WTC11 (cell line): ENCODE measurements at places on chromosomes 11 and 22.

DNA sequence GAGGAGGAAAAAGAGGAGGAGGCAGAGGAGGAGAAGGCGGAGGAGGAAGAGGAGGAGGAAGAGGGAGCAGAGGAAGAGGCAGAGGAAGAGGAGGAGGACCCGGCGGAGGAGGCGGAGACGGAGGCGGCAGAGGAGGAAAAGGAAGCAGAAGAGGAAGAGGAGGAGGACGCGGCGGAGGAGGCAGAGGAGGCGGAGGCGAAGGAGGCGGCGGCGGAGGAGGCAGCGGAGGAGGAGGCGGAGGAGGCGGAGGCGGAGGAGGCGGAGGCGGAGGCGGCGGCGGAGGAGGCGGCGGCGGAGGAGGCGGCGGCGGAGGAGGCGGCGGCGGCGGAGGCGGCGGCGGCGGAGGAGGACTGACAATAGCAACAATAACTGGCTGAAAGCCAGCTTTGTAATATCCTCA lies 616.6 kb downstream of the TBC1D22A start:
- DNase-seq, result no peak

DNA sequence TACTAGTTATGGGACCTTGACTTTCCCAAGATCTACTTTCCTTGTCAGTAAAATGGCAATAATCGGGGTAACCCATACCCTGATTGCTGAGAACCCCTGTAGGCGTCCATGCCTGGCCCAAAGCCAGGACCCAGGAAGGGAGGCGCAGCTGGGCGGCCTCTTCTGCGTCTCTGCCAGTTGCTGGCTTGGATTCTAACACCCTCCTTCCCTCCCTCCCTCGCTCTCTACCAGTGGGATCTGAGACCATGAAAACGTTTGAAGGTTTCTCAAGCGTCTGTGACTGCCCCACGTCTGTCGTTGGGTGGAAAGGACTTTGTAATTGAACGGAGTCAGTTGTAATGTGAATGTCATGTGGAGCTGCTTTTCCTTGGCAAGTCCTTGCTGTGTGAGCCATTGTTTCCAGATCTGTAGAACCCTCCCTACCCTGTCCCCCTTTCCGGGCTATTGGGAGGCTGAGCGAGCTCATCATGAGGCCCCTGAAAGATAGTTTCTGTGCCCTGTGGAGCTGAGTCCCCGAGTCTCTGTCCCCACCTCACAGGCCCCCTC lies 47.8 kb downstream of the PARVB start:
- DNase-seq, result no peak

DNA sequence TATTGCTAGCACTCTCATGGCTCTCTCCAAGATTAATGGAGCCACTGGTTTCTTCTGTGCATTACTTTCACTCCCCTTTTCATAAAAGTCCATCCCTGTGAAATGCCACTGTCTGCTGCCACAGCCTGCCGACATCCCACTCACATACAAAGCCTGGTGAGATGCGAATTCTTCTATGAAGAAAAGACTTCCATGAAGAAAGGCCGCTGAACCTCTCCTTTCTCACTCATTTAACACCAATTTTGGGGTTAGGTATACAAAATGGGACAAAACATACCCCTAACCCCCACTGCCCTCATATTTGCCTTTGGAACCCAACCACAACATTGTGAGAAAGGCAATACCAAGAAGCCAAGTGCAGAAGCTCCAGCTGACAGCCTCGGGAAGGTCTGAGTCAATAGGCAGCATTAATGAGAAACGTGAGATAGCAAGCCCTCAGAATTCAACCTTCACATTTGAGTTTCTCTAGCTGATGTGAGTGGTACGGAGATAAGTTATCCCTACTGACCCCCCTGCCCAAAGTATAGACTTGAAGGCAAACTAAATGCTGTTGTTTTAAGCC lies 156.4 kb downstream of the ATG16L2 start:
- DNase-seq, result no peak

DNA sequence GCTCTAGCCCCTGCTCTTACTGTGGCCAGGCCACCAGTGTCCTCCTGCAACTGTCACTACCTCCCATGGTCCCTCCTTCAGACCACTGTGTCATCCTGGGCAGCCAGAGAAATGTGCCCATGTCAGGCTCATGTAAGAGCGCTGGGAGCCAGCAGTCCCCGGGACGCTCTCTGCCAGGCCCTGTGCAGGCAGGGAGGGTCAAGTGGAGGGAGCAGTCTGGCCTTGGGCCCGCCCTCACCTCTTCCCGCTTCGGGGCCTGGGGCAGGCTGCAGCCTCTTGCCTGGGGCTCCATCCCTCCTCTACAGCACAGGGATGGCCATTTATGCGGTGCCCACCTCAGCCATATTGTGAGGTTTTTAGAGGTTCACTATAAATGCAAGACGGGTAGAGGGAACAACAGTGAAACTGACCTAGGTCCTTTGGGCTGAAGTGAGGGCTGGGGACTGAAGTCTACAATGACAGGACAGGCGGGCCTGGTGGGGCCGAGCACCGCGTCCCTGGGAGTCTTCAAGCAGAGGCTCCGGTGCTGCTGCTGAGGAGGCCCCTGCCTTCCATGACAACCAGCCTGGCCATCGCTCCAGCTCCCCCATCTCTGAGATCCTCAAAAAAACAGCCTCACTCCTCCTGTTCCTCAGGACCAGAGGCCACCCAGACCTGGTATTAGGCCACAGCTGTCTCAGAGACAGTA lies 54.9 kb upstream of the TTLL12 start:
- DNase-seq, result no peak

DNA sequence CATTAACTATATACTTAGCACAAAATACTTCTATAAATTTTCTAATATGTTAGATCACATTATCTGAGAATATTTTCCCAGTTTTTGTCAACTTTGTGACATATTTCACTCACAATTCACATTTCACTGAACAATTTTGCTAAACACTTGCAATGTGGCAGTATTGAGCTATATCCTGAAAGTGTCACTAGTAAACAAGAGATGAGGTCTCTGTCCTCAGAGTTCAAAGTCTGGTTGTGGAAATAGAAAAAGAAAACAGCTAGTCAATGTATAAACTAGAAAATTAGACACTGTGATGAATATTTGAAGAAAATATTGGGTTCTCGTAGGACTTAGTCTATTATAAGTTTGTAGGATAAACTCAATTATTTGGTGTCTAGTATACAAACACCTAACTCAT lies 87.4 kb upstream of the CHORDC1 start:
- no peak for DNase-seq

GRCh38 chr11:12824281-12825041 lies 150.2 kb downstream of the TEAD1 start:
- no peak for DNase-seq

DNA sequence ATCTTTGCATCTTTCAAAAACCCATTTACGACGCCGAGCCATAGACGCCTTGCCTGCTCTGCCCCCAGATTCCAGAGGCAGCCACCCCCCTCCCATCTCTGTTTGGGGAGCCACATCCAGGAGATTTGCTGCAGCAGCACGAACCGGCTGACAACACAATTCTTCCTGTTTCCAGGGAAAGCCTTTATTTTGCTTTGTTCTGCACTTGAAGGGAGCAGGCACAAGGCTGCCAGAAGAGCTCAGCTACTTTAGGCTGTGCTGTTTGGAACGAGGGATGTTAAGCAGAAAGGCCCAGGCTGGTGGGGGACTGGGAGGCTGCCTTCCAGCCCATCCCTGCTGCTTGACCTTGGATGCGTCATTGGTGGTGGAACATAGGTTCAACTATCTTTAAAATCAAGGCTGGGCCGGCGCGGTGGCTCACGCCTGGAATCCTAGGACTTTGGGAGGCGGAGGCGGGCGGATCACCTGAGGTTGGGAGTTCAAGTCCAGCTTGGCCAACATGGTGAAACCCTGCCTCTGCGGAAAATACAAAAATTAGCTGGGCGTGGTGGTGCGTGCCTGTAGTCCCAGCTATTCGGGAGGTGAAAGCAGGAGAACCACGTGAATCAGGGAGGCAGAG lies 243.9 kb downstream of the MIAT start:
- peak; percentile 42 for DNase-seq

DNA sequence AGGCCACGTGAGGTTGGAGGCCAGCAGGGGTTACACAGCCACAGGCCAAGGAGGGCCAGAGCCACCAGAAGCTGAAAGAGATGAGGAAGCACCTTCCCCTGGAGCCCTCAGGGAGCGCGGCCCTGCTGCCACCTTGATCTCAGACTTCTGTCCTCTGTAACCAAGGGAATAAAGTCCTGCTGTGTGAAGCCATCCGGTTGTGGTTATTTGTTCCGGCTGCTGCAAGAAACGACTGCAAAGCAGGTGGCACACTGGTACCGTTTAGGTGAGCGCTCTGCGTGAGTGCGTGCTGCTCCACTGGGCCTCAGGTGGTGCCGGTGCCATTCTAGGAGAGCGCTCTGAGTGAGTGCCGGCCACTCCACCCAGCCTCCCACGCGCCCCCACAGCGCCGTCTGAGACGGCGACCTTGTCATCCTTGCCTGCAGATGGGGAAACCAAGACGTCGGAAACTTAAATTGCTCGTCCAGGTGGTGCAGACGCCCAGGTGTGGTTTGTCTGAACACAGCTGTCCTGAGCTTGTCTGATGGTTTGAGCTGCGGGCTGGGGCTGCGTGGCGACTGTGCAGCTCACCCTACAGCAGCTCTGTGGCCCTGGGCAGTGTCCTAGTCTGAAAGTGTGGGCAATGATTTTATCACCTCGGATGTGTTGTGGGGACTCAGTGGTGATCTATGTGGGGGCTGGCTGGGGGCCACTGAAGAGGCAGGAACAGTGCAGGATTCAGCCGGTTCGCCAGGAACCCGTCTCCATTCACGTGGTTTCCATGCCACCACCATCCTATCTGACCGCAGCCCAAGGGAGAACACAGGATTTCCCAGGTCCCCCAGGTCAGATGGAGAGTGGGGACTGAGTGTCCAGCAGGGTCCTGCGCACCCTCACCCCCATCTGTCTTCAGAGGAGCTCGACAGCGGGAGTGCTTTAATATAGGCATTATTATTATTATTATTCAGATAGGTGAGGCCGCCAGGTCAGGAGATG lies 4.6 kb upstream of the MRGPRG start:
- DNase-seq, result no peak

GRCh38 chr22:50577987-50578775 lies at the start of gene CPT1B:
Gene CPT1B, minus strand, starts transcription at chr22:50578427. Its CDS starts 512 bp downstream, at chr22:50577915.
- DNase-seq, result peak; percentile 37

DNA sequence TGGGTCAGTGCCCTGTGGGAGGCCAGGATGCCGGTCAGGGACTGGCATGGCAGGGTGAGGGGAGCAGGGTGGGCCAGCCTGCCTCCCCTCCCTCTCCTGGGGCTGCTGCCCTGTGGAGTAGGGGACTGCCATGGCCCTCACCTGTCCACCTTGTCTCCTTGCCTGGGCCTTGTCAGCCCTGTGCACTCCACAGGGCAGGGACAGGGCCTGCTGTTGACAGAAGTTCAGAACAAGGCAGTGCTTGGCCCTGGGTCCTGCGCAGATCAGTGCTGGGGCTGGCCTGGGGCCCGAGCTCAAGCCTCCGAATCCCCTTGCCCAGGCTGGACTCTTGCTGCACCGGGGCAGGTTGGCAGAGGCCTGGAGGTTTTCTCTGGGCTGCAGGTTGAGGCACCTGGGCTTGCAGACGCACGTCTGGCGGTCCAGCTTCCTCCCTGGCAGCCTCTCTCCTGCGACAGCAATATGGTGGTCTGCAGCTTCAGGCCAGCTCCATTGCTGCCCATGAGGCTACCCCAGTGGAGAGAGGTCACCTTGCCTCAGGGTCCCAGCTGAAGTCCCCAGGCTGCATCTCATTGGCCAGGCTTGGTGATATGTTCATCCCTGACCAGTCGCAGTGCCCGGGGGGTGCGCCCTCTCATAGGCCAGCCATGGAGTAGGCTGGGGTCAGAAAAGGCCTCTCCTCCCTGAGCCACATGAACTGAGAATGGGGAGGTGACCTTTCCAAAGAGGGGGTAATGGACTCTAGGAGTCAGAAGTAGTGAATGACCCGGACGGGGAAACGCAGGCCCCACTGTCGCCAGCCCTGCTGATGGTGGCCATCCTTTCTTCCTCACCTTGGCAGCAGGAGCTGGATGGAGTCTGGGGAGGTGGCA lies 21.5 kb upstream of the CHKA start:
- no peak for DNase-seq

GRCh38 chr22:37017356-37017755 lies 1.9 kb downstream of the TST start:
- DNase-seq, result no peak

DNA sequence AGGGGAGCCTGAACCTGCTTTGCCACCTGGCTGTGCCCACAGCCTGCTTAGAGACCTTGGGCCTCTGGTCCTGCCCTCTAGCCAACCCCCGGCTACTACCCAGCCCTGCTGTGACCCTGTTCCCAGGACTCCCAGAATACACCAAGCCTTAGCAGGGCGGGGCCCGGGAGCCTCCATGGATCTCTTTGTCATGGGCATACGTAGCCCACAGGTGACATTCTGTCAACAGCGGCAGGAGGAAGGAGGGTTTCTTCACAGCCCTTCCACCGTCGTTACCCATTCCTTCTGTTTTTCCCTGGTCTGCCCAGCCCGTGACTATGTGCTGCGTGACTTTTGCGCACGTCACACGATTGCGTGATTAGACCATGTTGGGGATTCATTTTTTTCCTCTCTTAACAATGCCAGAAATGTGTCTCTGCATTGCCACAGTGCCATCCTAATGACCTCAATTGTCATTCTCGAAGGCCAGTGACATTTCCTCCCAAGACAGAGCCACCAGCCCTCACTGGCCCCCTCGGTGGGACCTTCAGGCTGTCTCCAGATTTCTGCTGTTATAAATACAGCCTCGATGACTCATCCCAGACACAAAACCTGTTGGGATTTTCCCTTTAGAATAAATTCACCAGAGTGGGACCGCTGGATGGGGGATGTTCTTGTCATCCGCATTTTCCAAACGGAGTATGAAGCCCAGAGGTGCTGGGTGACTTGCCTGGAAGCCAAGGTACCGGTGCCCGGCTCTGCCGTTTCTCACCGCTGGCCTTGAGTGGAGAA lies 9.0 kb downstream of the SYT12 start:
- DNase-seq, result no peak

DNA sequence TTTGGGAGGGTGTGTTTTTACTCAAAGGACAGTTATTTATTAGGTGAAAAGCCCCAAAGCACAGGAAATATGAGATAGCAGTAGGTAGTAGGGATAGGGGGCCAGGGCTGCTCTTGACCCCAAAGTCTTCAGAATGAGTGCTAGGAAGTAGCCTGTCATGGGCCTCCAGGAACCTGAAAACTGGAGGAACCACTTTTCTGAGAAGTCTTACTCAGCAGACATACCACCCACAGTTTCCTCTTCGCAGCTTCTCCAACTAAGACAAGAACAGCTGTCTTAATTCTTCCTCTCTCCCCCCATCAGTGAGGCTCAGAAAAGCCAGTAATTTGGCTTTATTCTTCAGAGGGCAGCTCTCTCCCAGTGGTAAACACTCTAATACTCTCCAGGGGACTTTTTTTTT lies 84.0 kb upstream of the CTSC start:
- no peak for DNase-seq

GRCh38 chr11:84720706-84721402 lies 906.3 kb downstream of the DLG2 start:
- peak; percentile 38 for DNase-seq

DNA sequence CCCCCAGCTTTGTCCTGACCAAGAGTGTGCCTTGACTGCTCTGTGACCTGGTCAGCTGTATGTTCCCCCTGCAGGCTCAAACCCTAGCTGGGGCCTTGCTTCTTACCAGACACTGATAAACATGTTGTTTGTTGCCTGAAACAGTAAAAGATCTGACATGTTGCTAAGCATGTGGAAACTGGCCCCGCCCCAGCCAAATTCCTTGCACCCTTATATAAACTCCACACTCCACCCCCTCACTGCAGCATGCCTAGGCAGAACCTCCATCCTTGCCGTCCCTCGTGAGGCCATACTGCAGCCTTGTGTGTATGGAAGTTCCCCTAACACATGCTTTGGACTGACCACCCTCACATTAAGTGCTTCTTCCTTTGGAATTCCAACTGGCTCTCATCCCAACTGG lies 27.3 kb downstream of the LRRC74B start:
- no peak for DNase-seq
